Stimulated activated CD4-positive, alpha-beta T cell treated with anti-CD3 and anti-CD28 coated beads, TNF-alpha, amount 100 ng/mL, for 4 hours (primary cell): ENCODE measurements at places on chromosomes 1 and 21.

- DNase-seq, result no peak
Measured at GRCh38 chr1:53430261-53430660, 28.9 kb upstream of the DMRTB1 start.

DNA sequence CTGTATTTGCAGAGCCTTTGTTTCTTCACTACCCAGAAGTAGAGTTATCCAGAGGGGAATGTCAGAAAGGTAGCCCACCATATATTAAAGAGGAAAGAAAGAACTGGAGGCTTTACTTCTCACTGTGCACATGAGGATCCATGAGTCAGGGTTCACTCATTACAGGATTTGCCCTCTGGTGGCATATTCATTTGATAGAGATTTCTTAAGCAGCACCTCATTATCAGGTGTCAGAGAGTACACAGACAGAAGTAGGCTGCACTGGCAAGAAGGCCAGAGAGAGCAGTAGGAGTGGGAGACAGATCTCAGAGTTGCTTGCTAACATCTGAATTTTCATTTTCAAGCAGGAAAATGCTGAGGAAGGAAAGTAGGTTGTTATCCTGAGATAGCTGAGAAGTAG, 123.8 kb downstream of the PIK3R3 start:
- DNase-seq, result no peak

DNA sequence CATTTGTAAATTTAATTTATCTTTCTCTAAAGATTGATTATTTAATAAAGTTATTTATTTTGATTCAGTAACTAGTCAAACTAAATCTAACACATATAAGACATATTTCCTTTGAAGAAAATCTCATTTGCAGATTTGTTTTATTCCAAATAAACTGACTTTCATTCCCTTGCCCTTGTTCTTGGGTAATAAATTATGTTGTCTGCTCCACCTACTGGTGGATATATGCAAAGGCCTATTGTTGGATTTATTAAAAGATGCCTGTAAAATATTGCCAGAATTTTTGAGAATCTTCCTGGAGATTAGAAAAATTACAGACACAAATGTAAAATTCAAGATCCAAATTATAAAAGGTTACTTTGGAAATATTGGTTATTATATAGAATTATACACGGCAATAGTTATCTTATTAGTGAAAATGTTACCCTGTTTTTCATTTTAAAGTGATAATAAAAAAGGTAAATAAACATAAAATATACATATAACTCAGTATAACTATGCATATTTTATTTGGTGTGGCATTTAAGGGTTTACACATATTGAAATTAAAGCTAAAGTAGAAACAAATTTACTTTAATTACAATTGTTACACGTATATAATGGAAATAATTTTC, 116.1 kb downstream of the SPATA17 start:
- no peak for DNase-seq

DNA sequence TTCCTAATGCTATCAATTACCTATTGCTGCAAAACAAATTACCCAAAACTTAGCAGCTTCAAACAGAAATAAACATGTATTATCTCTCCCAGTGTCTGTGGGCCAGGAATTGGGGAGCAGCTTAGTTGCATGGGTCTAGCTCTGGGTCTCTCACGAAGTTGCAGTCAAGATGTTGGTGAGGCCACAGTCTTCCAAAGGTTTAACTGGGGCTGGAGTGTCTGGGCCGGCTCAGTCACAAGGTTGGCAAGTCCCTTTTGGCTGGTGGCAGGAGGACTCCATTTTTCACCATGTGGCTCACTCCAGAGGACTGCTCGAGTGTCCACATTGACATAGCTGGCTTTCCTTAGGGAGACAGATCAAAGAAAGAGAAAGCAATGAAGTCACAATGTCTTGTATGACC, 5.0 kb upstream of the LRP8 start:
- no peak for DNase-seq

DNA sequence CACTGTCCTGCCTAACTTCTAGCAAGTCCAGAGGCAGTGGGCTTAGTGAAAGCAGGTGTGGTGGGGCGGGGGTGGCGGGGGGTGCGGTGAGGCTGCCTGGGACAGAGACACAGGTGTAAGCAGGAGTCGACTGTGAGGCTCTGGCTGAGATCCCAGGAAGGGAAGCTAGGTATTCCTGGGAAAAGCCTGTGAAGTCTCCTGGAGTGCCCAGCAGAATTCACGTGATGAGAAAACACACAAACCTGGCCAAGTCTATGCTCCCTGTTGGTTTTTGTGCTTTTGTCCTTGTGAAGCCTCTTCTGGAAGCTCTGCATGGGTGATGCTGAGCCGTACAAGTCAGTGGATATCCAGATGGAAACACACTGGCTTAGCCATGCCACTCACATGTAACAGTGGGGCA, 5.3 kb downstream of the GALNT2 start:
- DNase-seq, result no peak

- DNase-seq, result no peak
Measured at GRCh38 chr21:27555996-27556395, 589.1 kb upstream of the ADAMTS5 start.

DNA sequence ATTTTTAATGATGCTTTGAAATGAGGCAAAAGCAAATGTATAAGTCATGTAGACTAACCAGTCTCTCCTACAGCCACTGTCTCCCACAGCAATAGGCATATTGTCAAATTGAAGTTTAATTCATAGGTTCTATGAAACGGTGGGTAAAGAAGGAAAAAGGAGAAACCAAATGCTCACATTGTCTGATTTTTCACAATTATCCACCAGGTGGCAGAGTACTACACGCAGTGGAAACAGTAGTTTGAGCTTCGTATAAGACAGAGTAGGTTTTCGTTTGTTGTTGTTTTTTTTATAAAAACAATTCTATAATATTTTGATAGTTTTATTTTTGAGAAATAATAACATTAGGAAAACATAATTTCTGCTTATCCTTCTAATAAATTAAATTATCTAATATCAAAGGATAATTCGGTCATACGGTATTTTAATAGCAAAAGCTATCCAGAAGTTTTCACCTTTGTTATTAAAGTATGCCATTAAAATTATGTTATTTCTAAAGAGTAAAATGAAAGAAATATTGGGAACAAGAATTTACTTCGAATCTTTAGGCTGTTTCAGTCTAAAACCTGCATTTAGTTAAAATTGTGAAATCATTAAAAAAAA, 39.1 kb downstream of the TYW3 start:
- DNase-seq, result no peak

DNA sequence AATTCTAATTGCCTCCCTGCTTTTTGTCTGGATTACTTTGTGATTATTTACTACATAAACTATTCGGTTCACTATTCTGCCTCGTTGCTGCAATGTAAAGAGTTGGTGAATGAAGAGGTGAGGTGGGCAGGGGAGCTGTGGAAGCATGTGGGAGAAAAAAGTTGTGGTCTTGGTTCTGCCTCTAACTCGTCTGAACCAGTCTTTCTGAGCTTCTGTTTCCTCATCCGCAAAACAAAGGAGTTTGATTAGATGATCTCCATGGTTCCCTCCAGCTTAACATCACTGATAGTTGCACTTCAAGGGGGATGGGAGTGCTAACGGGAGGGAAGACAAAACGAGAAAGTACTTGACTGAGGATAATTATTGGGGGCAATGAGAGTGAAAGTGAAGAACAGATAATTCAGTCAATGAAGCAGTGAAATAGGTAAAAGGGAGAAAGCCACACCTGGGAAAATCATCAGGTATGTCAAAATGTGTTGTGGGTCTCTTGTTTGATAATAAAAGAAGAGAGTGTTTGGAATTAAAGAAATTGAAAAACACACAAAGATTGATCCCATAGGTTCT, 26.2 kb upstream of the UHMK1 start:
- DNase-seq, result no peak

GRCh38 chr21:45127937-45128336, 53.6 kb downstream of the ADARB1 start:
- no peak for DNase-seq

GRCh38 chr1:24908591-24909259, 21.4 kb downstream of the RUNX3 start:
- no peak for DNase-seq

GRCh38 chr1:64922336-64922735, 44.0 kb downstream of the JAK1 start:
- DNase-seq, result no peak

GRCh38 chr1:54859700-54860391, 27.1 kb downstream of the DHCR24 start:
- no peak for DNase-seq

DNA sequence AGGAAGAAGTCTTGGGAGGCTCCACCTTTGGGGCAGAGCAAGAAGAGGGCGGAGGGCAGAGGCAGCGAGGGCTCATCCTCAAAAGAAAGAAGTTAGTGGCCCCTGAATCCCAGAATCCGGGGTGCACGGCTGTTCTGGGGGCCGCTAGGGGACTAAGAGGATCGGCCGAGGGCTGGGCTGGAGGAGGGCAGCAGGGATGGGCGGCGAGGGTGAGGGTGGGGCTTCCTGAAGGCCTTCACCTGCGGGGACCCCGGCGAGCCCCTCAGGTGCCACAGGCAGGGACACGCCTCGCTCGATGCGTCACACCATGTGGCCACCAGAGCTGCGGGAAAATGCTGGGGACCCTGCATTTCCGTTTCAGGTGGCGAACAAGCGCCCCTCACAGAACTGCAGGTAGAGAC, 23.9 kb downstream of the COL6A1 start:
- no peak for DNase-seq

- DNase-seq, result peak; percentile 25
Measured at GRCh38 chr1:17207966-17208418, 3.1 kb downstream of the PADI1 start.

GRCh38 chr1:204318324-204318723, 41.4 kb downstream of the PLEKHA6 start:
- no peak for DNase-seq

DNA sequence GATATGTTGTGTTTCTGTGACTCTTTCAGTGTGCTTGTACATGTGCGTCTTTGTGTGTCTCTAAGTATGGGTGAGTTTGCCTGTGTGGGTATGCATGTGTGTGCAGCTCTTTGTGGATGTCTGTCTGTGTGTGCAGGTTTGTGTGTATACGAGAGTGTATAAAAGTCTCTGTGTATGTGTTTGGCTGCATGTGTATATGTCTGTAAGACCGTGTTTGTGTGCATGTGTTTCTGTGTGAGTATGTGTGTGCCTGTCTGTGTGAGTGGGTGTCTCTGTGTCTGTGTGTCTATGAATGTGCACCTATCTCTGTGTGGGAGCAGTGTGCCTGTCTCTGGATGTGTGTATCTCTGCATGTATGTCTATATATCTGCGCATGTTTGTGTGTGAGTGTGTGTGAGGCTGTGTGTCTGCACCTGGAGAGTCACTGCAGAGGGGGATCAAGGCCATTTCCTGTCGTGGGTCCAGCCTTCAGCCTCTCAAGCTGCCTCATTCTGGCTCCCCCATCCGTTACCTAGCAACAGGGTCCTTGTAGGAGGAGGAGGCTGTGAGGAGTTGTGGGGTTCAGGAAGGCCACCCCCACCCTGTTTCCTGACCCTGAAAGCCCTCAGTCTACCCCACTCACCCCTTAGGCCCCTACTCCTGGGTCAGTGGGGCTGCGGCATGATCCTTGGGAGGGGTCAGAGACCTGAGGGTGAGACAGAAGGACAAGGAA, 10.4 kb downstream of the FGR start:
- DNase-seq, result no peak

GRCh38 chr1:116777831-116778830, 23.9 kb downstream of the CD2 start:
- no peak for DNase-seq

DNA sequence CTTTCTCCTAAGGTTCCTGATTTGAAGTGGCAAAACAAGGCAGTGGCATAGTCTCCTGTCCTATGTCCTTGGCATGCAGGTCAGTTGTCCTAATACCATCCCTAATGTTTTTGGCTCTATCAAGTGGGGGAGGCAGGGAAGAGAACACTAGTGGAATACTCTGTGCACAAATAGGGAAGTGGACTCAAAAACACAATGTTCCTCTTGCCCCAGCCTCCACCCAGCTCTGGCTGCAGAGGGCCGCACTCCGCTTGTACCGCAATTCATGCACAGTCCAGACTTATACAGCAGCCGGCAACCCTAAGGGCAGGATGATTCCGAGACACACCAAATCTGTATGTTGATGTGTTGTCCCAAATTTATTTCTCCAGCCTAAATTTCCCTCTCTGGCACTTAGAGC, 14.5 kb downstream of the PLEKHO1 start:
- DNase-seq, result no peak

DNA sequence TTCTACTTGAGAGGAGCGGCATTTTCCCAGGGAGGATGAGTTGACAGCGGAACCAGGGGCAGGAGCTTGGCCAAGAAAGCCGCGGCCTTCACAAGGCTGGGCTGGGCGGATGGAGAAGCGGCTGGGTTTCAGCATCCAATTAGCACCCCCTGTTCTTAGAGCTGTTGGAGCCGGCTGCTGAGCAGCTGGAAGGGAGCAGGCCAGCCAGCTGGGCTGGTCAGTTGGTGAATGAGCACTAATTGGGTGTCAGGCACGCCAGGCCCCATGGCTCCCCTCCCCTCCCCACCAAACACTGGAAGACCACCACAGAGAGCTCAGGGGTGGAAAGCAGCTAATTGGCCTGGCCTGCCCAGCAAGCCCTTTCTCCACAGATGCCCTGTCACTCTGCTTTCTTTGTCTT, 245.6 kb downstream of the RRAGC start:
- DNase-seq, result no peak

GRCh38 chr1:239387304-239388158, 1.2 kb downstream of the CHRM3 start:
- no peak for DNase-seq

GRCh38 chr1:157249739-157250138, 111.5 kb upstream of the ETV3 start:
- DNase-seq, result no peak

DNA sequence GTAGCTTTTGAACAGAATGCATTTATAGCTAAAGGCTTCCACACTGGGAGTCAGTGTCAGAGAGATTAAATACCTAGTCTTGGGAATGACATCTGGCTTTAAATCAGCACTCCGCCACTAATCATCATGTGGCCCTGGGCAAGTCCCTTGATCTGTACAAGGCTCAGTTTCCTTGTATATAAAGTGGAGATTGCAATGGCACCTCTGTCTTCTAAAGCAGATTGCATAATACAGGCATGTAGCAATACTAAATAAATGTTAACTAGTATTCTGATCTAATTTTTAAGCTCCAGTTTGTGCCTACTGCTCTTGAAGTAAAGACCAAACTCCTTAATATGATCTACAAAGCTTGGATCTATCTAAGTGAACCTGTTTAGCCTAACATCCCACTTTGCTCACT, 249.4 kb downstream of the PLPP3 start:
- DNase-seq, result no peak

DNA sequence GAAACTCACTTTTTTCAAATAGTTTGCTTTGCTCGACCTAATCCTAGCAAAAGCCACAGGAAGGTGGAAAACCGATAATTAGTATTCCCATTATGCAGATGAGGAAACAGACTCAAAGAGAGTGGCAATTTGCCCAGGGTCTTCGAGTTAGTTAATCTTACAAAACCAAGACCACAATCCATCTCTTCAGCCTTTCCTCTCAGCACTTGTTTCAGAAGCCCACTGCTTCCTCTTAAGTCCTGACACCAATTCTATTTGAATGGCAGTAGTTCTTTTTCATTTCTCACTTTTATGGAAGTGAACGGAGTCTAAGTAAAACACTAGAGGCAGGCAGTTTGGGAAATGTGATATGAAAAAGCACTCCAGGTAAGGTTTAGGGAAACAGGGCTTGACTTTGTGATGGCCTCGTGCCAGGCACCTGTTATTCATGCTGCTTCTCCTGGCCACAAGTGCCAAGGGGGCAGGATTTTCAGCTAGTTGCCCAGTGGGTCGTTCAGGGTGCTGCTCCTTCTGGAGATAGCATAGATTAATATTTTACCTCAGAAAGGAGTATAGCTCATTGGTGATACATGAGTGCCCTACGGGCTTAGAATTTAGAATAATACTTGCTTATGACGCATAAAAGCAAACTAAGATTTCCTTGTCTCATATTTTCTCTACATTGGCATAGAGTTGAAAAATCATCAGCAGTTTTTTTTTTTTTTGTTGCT, 76.6 kb upstream of the NRIP1 start:
- DNase-seq, result no peak
